ENCODE measurements at places on chromosomes 6 and 20.

- no peak for DNase-seq
These were observed 118.8 kb downstream of the COL19A1 start for GRCh38 chr6:69985180-69985579.

GRCh38 chr6:87213364-87213763 lies 58.0 kb downstream of the ZNF292 start:
- no peak for DNase-seq

- no peak for DNase-seq
These were observed 12.1 kb downstream of the CEP85L start for GRCh38 chr6:118639054-118639964.

GRCh38 chr6:108559884-108560462 lies 744 bp upstream of the FOXO3 start:
- peak; percentile 66 for DNase-seq

DNA sequence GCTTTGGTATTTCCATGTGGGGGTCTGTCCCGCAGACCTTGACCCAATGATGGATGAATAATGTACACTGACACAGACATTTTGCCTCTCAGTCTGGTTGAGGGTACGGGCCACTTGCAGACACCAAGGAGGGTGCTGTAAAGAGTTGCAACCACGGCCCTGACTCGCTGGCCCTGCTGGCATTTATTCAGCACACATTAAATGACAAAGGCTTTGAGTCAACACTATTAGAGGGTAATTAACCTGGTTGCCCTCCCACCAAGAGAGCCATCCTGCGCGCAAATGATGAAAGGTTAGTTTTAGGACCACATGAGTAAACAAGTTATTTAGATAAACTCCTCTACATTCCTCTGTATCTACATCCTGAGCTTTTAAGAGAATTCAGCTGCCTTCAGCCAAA lies 308.9 kb upstream of the MMS22L start:
- DNase-seq = no peak

DNA sequence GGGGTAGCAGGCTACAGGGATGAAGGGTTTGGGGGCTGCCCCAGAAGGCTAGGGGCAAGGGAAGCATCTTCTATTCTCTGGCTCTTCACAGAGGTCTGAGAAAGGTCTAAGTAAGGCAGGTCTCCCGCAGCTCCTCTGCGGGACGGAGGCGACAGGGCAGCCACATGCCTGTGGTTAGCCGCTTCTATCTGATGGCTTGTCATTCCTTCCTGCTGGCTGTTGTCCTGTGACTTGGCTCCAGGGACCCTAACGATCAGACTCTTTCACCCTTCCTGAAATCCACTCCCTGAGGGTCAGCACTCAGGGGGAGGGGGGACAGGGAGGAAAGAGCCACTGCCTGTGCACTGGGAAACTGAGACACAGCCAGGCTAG lies 673 bp downstream of the CST7 start:
- DNase-seq = no peak

GRCh38 chr6:155224618-155225017 lies 39.2 kb upstream of the CLDN20 start:
- no peak for DNase-seq

- DNase-seq = no peak
These were observed 20.1 kb upstream of the UTRN start for GRCh38 chr6:144265061-144265357.

DNA sequence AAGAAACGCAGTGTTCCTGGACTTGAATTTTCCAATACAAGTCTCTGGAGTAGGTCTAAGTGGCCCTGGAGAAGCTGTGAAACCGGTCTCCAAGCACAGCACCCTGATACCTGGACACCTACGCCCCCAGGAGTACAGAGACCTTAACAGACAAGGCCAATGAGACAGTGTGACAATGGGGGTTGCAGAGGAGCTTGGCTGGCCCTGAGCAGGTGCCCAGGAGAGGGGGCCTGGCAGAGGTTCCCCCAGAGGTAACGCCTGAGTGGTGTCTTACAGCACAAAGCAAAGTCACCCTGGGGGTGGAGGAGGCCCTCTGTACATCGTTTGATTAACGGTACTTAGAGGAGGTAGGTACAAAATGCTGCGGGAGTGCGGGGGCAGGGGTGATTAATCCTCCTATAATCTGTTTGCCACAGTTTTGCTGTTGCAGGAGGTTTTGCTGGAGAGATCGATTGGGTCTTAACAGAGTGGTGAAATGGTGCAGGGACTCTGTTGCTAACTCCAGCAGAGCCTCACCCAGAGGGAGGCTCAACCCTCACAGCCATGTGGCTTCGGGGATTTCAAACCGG lies 37.3 kb upstream of the APCDD1L start:
- DNase-seq = no peak

DNA sequence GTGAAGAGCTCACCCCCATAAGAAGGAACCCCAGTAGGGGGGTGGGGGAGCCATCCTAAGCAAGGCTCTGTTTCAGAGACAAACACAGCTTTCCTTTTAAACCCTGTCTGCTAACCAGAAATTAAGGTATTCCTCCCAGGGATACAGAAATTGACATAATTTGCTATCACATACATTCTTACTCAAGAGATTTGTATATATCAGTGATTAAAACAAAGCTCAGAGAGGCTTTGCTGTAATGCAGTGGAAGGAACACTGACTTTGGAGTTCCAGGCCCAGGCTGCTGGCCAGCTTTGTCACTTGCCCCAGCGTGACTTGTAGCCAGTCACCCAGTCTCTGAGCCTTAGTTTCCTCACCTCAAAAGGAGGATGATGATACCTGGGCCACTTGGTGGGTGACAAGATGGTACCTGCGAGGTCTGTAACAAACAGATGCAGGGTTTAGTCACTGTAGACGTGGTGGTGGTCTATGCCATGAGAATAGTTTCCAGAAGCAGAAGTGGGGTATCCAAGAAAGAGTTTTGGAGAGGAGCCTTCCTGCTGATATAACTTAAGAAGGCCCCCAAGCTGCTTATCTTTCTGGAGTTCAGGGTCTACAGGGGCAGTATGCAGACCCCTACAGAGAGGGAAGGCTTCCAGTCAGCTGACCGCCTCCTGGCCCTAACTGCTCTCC lies 3.2 kb upstream of the FOXF2 start:
- no peak for DNase-seq

GRCh38 chr20:64166721-64167615 lies 2.7 kb downstream of the MYT1 start:
- no peak for DNase-seq

DNA sequence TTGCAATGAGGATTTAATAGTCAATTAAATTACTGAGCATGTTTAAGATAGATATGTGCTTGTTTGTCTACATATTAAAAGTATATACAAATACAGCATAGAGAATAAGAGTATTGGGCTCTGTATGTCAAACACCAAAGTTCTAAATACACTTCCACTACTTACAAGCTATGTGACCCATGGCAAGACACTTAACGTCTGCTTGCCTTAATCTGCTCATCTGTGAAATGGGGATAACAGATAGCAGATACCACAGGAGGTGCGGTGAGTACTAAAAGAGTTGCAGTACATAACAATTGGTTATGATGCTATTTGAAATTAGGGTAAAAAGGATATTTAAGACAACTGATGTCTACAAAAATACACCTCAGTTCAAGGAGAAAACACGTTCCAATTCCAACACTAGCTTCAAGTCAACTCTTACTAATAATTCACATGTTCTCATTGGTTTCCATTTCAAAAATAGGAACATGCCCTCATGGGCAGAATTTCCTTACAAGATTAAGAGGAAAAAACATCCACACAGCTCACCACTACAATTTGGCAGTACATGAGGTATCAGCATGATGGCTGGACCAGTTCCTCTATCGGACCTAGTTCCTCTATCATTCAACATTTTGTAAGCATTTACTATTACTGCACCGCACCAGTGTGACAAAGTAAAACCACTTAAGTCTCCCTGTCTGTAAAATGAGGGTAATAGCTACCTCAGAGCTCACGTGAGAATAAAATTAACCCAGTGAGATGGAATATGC lies 101.1 kb downstream of the SMLR1 start:
- no peak for DNase-seq

DNA sequence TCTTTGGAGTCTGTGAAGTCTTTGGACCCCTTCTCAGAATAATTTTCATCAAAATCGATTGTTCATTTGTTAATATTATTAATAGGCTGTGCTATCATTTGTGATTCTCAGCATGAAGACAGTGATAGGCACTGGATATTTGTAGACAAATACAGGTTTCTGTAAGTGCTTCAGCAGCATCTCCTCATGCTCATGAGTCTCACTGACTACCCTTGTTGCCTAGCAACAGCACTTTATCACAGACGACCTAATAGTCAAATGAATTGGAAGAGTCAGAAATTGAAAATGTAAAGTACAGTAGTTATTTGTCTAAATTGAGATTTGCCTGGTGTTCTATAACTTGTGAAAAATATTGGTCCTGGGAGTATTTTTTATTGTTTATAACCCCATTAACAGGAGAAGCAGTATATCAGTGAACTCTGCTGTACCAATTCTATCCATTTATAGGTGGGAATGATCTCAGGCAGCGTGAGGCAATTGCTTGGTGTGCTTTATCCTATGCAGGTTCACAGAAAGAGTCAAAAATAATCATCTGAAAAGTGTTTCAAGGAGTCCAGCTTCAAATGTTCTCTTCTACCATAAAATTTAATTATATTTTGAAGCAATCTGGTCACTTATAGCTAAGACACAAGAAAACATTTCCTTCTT lies 684.6 kb downstream of the RFPL4B start:
- no peak for DNase-seq

- no peak for DNase-seq
These were observed 612.3 kb upstream of the BTBD3 start for GRCh38 chr20:11305406-11305805.

DNA sequence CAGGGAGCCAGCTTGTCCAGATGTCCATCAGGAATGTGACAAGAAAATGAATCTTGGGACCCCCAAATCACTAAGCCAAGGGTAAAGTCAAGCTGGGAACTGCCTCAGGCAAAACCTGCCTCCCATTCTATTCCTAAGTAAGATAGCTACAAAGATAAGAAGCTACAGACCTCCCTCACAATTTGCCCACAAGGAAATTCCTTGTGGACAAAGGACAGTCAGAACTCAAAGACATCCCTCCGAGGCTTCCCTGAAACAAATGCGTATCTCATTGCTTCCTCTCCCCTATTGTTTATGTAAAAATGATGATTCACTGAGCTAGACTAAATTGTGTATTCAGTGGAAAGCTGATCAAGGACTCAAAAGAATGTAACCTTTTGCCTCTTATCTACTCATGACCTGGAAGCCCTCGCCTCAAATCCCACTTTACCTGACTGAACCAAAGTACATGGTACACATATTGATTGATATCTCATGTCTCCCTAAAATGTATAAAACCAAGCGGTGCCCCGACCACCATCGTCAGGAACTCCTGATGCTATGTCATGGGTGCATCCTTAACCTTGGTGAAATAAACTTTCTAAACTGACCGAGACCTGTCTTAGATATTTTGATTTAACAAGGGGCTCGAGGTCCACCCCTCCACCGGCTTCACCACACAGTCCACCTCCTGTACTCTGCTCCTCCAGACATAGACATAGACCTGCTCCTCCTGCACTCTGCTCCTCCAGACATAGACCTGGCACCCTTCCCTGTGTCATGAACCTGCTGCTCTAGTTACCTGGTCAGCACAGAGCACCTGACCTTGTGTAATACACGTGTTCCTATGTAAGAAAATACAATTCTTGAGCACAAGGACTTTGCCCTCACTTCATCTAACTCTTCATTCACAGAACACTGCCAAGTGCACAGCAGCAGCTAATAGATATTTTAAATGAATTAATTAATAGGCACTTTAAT lies 81.4 kb downstream of the WDR27 start:
- DNase-seq = no peak

DNA sequence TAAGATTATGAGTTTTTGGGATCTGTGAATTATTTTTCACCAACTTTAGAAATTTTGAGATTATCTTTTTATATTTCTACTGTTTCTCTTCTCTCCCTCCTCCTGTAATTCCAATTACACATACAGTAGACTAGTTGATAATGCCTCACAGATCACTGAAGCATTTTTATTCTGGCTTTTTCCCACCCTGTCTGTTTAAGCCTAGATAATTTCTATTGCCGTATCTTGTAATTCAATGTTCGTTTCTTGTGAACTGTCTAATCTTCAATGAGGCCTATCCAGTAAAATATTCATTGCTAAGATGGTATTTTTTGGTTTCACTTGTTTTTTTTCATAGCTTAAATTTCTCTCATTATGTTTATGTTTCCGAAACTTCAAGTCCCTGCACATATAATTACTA lies 12.0 kb downstream of the MDN1 start:
- no peak for DNase-seq

GRCh38 chr20:31704225-31705119 lies 18.2 kb downstream of the BCL2L1 start:
- DNase-seq = no peak

GRCh38 chr20:37534401-37535157 lies 6.9 kb upstream of the BLCAP start:
- DNase-seq = peak; percentile 55

GRCh38 chr6:19454001-19454720 lies 383.0 kb upstream of the ID4 start:
- DNase-seq = no peak

- DNase-seq = no peak
These were observed 16.3 kb downstream of the RARS2 start for GRCh38 chr6:87573307-87574024.

GRCh38 chr6:13863699-13864155 lies 49.4 kb upstream of the MCUR1 start:
- no peak for DNase-seq

DNA sequence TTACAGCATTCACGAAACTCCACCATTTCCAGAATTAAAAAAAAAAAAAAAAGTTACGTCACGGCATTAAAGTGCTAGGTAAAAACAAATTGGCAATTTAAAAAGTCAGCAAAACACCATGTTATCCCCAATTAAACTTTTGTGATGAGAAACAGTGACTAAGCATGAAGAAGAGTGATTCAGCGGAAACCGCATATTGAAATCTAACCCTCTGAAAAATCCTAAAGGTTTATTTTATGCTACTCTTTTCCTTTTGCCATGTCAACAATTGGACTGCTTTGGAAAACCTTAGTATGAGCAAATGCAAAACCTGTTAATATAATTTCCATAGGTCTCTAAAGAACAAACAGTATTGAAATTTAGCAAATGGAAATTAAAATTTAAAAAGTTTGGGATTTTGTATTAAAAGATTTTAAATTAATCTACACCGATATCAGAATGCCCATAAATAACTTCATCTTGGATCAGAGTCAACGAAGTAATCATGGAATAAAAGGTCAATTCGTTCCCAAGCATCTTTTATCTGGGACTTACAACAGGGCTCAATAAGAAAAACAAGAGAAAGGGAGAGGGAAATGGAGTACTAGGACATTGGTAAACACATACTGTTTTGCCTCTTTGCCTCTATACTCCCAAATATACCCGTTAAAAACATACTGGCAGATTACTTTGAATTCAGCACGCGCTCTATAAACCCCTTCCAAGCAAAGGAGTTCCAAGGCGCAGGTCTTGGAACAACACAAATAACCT lies 1.1 kb downstream of the FBXO30 start:
- DNase-seq = no peak

- no peak for DNase-seq
These were observed 534.2 kb upstream of the GJE1 start for GRCh38 chr6:141598487-141598886.

GRCh38 chr6:26520850-26521599 lies 17.1 kb upstream of the HMGN4 start:
- DNase-seq = peak; percentile 72
